ENCODE measurements at places on chromosomes 3 and 15.

GRCh38 chr3:156184156-156184555, 63.8 kb downstream of the KCNAB1 start:
- DNase-seq, result no peak

GRCh38 chr15:46815240-46815639, 902.1 kb upstream of the SEMA6D start:
- DNase-seq, result no peak

- no peak for DNase-seq
Observed at GRCh38 chr15:81174792-81175327, 21.8 kb upstream of the IL16 start.

GRCh38 chr15:88912500-88912921, 668 bp downstream of the MFGE8 start:
- DNase-seq, result no peak

GRCh38 chr15:89165677-89166076, 55.7 kb downstream of the RLBP1 start:
- DNase-seq, result no peak

- DNase-seq, result no peak
Observed at GRCh38 chr3:69472093-69472492, 86.2 kb upstream of the FRMD4B start.

- peak; percentile 49 for DNase-seq
Observed at GRCh38 chr15:101320501-101321052, 25.5 kb upstream of the SNRPA1 start.

- DNase-seq, result no peak
Observed at GRCh38 chr3:33750211-33750548, 32.1 kb upstream of the CLASP2 start.

DNA sequence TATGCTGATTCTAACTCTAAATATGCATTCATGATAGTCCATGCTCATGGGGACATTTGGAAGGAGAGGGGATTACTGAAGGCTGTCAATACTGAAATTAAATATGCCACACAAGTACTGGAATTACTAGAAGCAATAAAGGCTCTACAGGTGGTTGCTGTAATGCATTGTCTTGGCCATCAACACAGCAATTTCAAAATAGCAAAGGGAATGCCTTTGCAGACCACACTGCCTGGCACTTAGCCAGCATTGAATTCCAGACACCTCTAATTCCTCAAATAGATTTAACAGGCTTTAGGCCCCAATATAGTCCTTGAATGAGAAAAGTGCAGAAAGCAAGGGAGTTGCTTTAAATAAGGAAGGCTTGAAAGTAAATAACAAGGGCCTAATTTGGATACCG, 115.8 kb upstream of the PLCL2 start:
- no peak for DNase-seq

DNA sequence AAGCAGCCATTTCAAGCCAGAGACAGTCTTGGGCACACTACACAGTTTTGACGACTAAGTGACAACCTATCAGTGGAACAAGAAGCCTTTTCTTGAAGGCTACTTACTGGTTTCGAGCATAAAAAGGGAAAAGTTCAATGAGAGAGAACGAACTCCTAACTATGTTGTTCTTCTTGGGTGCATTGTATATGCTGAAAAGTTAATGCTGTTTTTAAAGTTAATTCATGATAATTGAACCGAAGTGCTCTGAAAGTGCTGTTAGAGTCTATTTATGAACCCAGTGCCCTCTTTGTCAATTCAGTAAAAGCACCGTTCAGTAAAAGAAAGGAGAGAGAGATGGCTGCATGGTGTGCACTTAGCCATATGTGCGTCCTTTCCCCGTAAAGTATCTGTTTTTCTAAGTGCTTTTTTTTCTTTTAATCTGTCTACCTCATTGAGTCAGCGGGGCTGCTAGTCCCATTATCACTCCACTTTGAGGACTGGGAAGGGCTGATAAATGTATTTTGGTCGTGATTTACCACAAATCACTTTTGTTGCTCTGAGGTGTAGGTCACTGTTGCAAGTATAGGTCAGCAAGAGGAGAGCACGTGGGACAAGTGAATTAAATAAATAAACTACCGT, 380.7 kb upstream of the GOLIM4 start:
- no peak for DNase-seq

DNA sequence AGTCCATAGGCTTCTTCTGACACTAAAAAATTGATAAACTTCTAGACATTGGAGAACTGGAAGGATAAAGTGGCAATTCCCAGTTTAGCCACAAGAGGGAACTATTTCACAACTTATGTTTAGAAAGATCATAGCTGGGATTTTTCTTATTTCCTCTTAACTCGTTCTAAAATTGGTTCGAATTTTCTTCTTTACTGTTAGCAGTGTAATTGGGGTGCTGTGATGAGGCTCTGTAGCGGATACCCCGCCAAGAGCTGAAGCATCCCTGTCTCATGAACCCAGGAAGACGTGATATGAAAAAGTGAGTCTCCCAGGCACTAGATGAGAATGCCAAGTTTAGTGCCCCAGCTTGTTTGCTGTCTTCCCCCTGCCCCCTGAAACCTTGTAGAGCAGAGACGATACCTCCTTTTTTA, 85.1 kb downstream of the PDCD6IP start:
- DNase-seq, result no peak

GRCh38 chr3:41808152-41808551, 153.8 kb downstream of the ULK4 start:
- DNase-seq, result no peak

DNA sequence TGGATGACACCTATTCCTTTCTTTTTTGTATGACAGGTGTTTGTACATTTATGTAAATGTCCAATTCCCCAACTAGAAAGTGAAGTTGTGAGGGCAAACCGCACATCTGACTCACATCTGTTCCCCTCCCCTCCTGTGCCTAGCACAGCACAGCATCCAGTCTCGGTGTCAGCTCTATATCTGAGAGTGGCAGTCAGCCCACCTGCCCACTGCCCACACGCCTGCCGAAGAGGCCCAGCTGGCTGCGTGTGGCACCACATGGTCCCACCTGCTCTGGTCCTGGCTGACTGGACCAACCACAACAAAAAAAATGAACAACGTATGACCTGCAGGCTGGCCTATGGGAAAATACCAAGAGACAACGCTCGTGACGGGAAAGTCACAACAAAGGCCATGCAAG, 62.8 kb downstream of the XXYLT1 start:
- no peak for DNase-seq

DNA sequence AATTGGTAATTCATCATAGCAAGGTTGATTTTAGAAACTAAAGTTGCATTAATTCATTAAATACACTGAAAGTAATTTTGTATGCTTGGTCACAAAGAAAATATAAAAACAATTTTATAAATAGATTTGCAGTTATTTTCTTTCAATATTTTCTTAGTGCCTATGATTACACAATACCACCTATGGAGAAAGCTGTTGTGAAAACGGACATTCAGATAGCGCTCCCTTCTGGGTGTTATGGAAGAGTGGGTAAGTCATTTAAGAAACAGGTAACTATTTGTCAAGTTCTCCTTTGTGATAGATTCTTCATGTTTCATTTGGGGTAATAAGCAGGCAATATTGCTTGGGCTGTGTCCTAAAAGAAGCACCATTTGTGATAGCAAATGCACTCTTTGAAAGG, 3.0 kb downstream of the DUT start:
- DNase-seq, result no peak

DNA sequence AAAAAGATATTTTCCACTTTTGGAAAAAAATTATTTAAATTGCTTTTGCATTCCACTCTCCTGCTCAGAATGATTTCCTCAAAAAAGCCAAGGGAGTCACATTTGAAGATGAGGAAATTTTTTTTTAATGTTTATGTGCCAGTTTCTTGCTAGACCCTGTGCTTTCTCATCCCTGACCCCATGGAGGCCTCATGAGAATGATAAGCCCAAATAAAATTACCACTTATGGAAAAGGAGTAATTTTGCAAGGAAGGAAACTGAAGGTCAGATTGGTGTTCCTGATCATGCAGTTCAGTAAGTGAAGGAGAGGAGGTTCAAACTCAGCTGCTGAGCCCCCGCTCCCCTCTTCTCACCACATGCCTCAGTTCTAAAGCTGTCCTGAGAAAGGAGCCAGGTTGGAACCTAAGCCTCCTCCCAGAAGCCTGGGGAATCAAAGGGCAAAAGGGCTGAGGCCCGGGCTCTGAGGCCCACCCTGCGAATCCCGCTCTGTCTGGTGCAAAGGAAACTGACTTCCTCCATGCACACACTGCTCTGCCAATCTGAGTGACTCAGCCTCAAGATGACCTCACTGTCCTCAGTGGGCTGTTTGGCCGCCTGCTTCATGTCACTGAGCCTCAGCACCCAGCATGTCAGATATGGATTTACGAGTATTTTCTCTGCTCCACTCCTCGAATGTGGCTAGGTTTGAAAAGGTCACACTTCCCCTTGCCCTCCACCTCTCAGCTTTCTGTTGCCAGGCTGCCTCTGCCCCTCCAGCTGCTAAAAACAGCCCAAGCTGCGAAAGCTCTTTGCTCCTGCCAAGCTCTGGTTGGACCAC, 56.9 kb upstream of the FLNB start:
- DNase-seq, result peak; percentile 82

DNA sequence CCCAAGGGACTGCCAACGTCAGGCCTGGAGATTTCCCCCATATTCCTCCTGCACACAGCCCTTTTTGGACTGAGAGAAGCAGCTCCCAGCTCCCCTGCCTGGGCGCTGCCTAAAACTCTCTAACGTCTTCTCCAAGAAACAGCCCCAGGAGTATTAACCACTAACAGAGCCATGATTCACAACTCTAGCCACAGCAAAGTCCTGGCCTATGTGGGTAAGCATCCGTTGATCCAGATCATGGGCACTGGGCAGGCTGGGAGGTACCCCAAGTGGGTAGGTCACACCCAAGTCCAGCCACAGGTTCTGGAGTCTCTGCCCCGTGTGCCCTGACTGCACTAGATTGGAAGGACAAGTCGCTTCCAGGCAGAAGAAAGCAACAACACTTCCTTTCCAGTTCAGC, 31.9 kb downstream of the NBEAL2 start:
- DNase-seq, result no peak

GRCh38 chr3:123159926-123160635, 41.7 kb upstream of the SEC22A start:
- no peak for DNase-seq

Measured in ureter (tissue), 1 donor.